ENCODE measurements at places on chromosomes 13 and 19.
A peak's percentile ranks its signal among the peaks of the same experiment; 100 is the strongest.

GRCh38 chr19:16389848-16390247 is 65.2 kb downstream of the KLF2 start:
- DNase-seq = no peak

GRCh38 chr13:21010621-21011020 is 50.8 kb downstream of the LATS2 start:
- DNase-seq = no peak

DNA sequence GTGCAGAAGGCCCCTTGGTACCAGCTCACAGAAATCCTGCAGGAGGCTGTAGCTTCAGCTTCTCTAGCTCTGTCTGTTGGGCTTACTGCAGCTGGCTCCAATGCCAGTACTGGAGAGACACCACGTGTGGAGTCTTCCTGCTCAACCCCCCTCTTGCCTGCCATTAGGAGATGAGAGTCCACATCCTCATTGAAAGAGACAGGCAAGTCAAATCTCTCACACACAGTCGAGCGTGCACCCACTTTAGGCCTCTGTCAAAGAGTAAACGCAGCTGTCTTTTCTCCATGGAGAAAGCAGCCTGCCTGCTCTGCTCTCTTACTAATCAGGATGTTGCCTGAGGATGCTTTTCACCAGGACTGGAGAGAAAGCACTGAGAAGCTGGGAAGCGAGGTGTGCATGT is 523.0 kb upstream of the NBEA start:
- DNase-seq = no peak

DNA sequence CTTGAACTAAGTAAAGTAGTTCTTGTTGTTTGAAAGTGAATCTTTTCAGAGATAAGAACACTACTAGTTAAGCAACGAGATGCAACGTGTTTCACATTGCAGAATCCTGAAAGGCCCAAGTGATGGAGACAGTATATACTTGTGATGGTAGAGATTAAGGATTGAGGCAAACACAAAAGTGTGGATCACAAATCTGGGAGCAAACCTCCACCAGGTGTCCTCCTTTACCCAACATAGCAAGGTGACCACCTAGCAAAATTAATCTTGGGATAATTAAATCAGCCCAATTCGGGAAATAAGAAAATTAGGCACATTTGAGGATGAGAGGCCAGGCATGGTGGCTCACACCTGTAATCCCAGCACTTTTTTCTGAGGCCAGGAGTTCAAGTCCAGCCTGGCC is 563.9 kb downstream of the DACH1 start:
- DNase-seq = no peak

- DNase-seq = no peak
Measured at GRCh38 chr13:46402178-46402577, 15.1 kb upstream of the RUBCNL start.

- no peak for DNase-seq
Measured at GRCh38 chr19:39915101-39915847, 19.2 kb downstream of the FCGBP start.

- no peak for DNase-seq
Measured at GRCh38 chr19:17618936-17619335, 63.5 kb downstream of the COLGALT1 start.

DNA sequence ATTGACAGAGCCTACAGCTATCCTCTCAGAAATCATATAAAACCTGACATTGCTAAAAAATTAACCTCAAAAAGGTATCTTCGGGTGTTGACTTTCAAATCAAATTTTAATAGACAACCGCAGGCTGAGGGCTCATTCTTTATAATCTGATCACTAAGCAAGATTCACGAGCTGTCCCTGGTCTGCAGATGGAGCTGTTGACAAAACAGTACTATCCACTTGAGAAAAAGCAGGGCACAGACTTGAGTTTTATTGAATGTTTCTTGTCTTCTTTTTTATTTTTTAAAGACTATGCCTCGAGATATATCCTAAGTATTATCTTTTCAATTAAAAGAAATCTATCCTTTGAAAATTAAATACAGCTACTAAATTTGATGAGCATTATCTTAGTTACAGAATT is 540.5 kb downstream of the PCDH9 start:
- no peak for DNase-seq

DNA sequence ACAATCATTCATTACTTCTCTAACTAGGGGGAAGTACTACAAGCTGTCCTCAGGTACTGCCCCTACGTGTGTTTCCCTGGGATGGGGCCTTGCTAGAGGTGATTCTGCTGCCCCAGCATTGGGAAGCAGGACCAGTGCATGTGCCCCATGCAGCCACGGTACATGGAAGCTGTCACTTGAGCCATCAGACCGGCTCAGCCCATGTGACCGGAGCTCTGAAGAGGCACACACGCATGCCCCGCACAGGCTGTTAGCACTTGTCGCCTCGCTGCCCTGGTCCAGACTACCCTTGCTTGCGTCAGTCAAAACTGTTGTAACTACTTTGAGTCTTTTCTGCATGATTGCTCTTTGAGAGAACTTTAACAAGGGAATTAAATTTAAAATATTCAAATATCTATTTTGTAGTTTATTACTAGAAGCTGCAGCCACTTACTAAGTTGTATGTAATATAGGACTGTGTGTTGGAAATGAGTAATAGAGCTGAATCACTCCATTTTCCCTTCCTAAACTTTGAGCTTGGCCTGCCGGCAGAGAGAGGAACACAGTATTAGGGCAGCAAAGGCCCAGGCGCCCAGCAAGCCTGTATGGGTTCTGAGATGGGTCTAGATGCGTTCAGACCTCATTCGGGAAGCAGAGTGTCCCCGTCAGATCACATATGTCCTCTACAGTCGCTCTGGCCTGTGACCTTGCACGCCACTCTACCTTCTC is 42.2 kb downstream of the DHRS12 start:
- DNase-seq = no peak

DNA sequence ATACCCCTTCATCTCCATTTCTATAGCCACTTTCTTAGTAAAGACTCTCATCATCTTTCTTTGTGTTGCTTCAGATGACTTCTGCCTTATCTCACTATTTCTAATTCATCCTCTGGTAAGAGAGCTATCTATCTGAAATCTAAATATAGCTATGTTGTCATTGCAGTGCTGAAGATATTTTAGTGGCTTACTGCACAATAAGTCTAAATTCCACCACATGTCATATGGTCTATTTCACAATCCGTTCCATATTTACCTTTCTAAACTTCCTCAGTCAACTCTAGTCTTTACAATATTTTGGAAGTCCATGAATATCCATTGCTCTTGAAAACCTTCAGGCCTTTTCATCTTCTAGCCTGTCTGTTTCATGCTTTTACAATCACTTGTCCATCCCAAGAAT is 465.1 kb upstream of the SLC10A2 start:
- no peak for DNase-seq

- DNase-seq = no peak
Measured at GRCh38 chr13:95251641-95252040, 49.6 kb downstream of the ABCC4 start.

DNA sequence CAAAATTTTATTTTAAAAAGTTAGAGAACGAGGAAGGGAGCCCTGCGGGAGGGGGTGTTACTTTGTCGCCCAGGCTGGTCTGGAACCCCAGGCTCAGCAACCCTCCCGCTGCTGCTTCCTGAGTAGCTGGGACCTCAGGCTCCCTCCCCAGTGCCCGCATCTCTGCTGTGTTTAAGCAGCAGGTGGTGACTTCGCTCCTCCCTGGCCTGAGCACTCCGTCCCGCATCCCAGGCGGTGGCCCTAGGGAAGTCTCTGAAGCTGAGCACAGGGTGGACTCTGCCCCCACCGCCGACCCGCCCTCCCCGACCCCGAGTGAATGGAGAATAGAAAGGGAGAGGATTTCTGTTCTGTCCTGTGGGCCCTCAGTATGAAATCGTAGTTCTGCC is 30.5 kb downstream of the ZNF701 start:
- DNase-seq = no peak

- DNase-seq = no peak
Measured at GRCh38 chr13:102131246-102131645, 270.6 kb downstream of the FGF14 start.

DNA sequence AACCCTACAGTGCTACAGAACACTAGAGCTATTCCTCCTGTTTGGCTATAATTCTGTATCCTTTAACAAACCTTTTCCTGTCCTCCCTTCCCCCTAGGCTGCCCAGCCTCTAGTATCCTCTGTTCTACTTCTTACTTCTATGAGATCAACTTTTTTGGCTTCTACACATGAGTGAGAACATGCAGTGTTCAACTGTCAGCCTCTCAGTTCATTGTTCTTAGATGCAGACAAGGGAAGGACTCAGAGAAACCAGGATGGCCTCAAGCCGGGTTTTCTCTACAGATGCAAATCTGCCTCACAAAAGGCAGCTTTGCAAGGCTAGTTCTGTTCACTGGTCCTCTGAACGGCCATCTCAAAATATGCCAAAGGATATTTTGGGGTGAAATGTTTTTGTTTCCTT is 18.4 kb downstream of the AMER2 start:
- no peak for DNase-seq

GRCh38 chr19:45307361-45307760 is 15.3 kb downstream of the CKM start:
- DNase-seq = no peak

DNA sequence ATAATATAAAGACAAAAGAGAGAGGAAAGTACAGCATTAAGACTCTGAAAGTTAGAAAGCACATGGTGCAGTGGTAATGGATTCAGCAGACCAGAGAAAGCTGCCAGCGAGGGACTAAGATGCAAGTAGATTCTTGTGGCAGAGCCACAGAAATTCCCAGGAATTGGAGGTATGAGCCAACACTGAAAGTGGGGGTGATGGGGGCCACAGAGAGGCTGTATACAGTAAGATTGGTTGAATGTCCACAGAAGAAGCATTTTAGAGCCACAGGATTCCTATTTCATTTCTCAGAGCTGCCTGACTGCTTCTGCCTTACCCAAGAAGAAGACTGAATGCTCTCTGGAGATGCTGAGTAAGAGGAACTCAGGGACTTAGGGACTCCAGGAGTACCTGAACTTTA is 295.0 kb downstream of the LMO7 start:
- DNase-seq = no peak

GRCh38 chr19:32460476-32460875 is 54.9 kb downstream of the DPY19L3 start:
- no peak for DNase-seq

- no peak for DNase-seq
Measured at GRCh38 chr13:112774448-112774792, 84.6 kb downstream of the ATP11A start.

- DNase-seq = no peak
Measured at GRCh38 chr13:60074397-60074796, 89.3 kb downstream of the DIAPH3 start.

DNA sequence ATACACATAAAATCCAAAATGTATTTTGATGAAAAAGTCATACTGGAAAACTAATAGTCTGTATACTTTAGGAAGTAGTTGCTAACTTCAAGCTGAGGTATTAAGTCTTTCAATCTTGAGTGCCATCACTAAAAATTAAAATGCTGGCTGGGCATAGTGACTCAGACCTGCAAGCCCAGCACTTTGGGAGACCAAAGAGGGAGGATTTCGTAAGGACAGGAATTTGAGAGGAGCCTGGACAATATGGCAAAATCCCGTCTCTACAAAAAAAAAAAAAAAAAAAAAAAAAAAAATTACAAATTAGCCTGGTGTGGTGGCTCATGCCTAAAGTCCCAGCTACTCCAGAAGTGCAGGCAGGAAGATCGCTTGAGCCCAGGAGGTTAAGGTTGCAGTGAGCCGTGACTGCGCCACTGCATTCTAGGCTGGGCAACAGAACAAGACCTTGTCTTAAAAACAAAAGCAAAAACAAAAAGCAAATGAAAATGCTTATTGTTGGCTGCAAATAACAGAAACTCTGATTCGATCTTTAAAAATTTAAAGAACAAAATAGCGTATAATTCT is 1994.2 kb upstream of the PCDH20 start:
- no peak for DNase-seq

GRCh38 chr13:20401931-20402856 is 123.5 kb downstream of the CRYL1 start:
- DNase-seq = peak; percentile 4

DNA sequence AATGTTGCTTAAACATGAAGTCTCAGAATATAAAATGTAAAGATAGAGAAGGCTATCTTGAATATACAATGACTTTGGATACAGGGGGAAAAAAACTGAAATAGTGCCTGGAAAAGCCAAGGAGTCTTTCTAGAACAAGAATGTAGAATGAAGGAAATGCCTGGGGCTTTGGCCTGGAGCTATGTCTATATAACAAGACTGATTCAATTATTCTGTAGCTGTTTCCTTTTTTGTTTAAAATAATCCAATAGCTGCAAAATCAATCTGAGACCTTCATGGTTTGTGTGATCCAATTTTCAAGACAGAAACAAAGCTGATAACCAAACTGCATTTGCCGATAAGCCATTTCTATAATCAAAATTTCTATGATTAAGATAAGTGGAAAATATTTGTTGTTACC is 530.9 kb upstream of the NBEA start:
- DNase-seq = no peak

All from HS-27A (cell line).